ENCODE measurements at places on chromosomes 11 and 22. TPM values are rescaled to one million over a fixed set of nuclear protein-coding genes. Genes with fewer than 3 reads are reported as not detected.

Gene ANO3
- not detected for total RNA-seq

Gene FOLR1
- total RNA-seq = 1.4 TPM

Gene SMTNL1
- not detected for total RNA-seq

Gene SAA1
- total RNA-seq = 3.3 TPM

Gene PHOX2A
- total RNA-seq = not detected

Gene KREMEN1
- 9.7 TPM for total RNA-seq

Gene SLC16A8
- not detected for total RNA-seq

Gene NXPE2
- not detected for total RNA-seq

Gene CAPN5
- total RNA-seq = 5.6 TPM

Gene UCP3
- 0.17 TPM for total RNA-seq

Gene TRPM5
- not detected for total RNA-seq

Gene ACTN3
- total RNA-seq = 42.0 TPM

Gene TREH
- total RNA-seq = not detected

Gene CELSR1
- total RNA-seq = 5.5 TPM

Gene KRTAP5-8
- not detected for total RNA-seq

Gene GPHA2
- 0.80 TPM for total RNA-seq

Gene ENTHD1
- total RNA-seq = not detected

Gene SEPTIN3
- 1.2 TPM for total RNA-seq

Gene MRPL16
- total RNA-seq = 103 TPM

Gene SLC43A3
- not detected for total RNA-seq

Gene MAJIN
- total RNA-seq = not detected

Gene GPR83
- not detected for total RNA-seq

Gene GAL3ST1
- total RNA-seq = not detected

Gene FLRT1
- total RNA-seq = not detected

Gene C22orf31
- total RNA-seq = not detected

Gene RFPL1
- total RNA-seq = not detected

Gene TCN1
- not detected for total RNA-seq

Gene TSSC4
- total RNA-seq = 46.1 TPM

Gene LRRC74B
- not detected for total RNA-seq

Gene KCNK4
- total RNA-seq = 0.14 TPM

Gene ST14
- total RNA-seq = not detected

Gene CD248
- total RNA-seq = not detected

Gene XRRA1
- 9.7 TPM for total RNA-seq

Gene AHNAK
- total RNA-seq = 197 TPM

Gene OR51A4
- not detected for total RNA-seq

Gene ARHGAP20
- total RNA-seq = not detected

Gene PANX3
- total RNA-seq = not detected

Gene CBX7
- 9.6 TPM for total RNA-seq

Gene FAM180B
- total RNA-seq = 0.58 TPM

Gene RIC3
- not detected for total RNA-seq

Gene KDM4D
- 2.7 TPM for total RNA-seq

Gene CHADL
- 0.75 TPM for total RNA-seq

Gene NRXN2
- total RNA-seq = 16.7 TPM

Gene OR8D4
- not detected for total RNA-seq

Gene ATF4
- total RNA-seq = 359 TPM

Gene DDT
- not detected for total RNA-seq

All from G401 (cell line).